Stimulated activated CD4-positive, alpha-beta T cell treated with anti-CD3 and anti-CD28 coated beads, TNF-alpha, amount 100 ng/mL, for 4 hours (primary cell): ENCODE measurements at places on chromosomes 4 and X.

GRCh38 chrX:98380106-98380505, 1496.4 kb downstream of the RPA4 start:
- no peak for DNase-seq

GRCh38 chrX:101668143-101668542, 8.5 kb upstream of the ARMCX2 start:
- DNase-seq = no peak

- DNase-seq = no peak
Observed at GRCh38 chrX:1389993-1390285, 2.0 kb downstream of the SLC25A6 start.

DNA sequence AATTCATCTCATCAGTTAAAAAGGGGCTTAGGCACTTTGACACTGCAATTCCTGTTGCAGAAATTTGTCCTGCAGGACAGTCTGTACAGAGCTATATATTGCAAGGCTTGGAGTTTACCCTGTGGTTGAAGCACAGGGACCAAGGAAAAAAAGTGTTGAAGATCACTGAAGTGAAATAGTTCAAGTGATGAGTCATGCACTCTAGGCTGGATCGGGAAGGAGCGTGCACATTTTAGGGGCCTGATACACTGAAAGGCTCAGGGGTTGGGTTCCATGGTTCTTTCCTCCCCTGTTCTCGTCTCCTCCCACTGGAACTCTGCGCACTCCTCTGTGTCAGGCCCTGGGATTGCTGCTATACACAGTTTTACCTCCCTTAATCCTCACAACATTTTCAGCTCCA, 104.9 kb upstream of the ARMCX2 start:
- no peak for DNase-seq

GRCh38 chrX:150483356-150483985, 85.0 kb upstream of the MTM1 start:
- DNase-seq = no peak

GRCh38 chr4:42489095-42489494, 91.8 kb downstream of the SHISA3 start:
- DNase-seq = no peak

GRCh38 chr4:16524911-16525554, 298.8 kb upstream of the TAPT1 start:
- no peak for DNase-seq

- DNase-seq = no peak
Observed at GRCh38 chr4:43345323-43345925, 452.9 kb downstream of the GRXCR1 start.

- DNase-seq = no peak
Observed at GRCh38 chr4:177391953-177392352, 50.3 kb downstream of the AGA start.

DNA sequence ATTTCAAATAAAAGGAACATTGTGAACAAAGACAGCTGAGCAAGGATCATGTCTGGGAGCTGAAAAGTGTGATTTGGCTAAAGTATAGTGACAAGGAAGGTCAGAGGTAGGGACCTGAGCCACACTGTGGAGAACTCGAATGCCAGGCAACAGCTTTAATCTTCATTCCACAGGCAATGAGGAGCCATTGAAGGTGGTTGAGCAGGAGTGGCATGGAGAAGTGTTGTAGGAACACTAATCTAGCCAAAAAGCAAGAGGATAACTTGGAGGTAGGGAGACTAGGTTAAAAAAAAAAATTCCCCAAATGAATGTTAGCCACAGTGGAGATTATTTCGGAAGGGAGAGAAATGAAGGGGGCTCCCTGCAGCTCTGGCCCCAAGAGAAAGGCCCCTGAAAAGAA, 286.9 kb downstream of the BCOR start:
- DNase-seq = no peak

DNA sequence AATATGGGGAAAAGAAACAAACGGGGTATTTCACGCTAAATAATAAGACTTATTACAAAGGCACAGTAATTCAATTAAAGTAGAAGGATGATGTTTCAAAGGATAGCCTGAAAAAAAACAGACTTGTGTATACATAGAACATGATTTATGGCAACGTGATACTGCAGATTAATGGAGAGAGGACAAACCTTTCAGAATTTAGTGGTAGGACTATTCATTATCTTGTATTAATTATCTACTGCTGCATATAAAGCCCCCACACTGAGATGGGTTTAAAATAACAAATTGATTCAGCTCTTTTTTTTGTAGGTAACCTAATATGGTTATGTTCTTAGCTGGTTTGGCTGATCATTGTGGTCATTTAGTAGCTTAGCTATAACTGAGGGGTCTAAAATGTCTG, 1269.0 kb downstream of the FSTL5 start:
- no peak for DNase-seq

GRCh38 chr4:182225257-182225852, 17.8 kb upstream of the TENM3 start:
- no peak for DNase-seq

GRCh38 chr4:175971388-175972179, 94.1 kb upstream of the WDR17 start:
- no peak for DNase-seq

GRCh38 chrX:39705290-39705689, 392.5 kb downstream of the BCOR start:
- no peak for DNase-seq

- no peak for DNase-seq
Observed at GRCh38 chr4:181150191-181150590, 1093.0 kb upstream of the TENM3 start.

DNA sequence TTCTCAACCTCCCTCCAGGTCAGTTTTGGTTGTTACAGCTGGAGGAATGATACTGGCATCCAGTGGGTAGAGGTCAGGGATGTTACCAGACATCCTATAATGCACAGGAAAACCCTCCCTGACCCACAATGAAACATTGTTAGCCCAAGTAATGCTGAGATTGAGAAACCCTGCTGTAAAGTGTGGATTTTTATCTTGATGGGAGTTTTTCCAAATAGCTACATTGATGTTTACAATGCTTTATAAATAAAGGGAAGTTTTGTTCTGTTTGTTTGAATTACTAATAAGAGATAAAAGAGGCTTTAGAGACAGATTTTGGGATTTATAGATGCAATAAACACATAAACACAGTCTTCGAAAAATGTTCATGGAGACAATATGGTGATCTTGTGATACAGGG, 194.0 kb upstream of the NUDT6 start:
- DNase-seq = no peak

- DNase-seq = no peak
Observed at GRCh38 chr4:114057746-114058145, 78.3 kb upstream of the ARSJ start.

GRCh38 chrX:41265615-41266014, 68.3 kb upstream of the DDX3X start:
- DNase-seq = no peak

DNA sequence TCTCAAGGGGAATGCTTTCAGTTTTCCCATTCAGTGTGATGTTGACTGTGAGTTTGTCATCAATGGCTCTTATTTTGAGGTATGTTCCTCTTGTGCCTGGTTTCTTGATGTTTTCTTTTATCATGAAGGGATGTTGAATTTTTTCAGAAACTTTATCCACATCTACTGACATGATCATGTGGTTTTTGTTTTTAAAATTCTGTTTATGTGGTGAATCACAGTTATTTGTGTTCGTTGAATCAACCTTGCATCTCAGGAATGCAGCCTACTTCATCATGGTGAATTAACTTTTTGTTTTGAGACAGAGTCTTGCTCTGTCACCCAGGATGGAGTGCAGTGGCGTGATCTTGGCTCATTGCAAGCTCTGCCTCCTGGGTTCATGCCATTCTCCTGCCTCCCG, 263.1 kb upstream of the KLF3 start:
- no peak for DNase-seq

GRCh38 chr4:145326491-145326890, 146.1 kb upstream of the OTUD4 start:
- DNase-seq = no peak

DNA sequence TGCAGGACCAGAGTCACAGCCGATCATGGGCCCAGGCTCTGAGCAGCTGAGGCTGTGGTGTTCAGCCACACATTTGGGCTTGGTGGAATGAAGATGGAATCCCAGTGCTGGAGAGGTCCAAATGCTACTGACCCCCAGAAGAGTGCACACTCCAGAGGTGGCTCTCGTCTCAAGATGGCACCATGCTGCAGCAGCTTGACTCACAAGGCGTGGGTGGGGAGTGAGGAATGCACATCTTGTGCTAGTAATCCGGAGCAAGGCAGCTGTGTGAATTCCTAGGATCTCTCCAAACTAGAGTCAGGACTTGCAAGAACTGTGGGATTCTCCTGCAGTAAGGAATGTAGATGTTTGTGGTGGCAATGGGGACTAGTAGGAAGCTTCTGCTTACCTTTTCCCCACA, 28.7 kb downstream of the RAB28 start:
- DNase-seq = no peak

GRCh38 chr4:37132975-37133360, 111.6 kb upstream of the NWD2 start:
- no peak for DNase-seq

DNA sequence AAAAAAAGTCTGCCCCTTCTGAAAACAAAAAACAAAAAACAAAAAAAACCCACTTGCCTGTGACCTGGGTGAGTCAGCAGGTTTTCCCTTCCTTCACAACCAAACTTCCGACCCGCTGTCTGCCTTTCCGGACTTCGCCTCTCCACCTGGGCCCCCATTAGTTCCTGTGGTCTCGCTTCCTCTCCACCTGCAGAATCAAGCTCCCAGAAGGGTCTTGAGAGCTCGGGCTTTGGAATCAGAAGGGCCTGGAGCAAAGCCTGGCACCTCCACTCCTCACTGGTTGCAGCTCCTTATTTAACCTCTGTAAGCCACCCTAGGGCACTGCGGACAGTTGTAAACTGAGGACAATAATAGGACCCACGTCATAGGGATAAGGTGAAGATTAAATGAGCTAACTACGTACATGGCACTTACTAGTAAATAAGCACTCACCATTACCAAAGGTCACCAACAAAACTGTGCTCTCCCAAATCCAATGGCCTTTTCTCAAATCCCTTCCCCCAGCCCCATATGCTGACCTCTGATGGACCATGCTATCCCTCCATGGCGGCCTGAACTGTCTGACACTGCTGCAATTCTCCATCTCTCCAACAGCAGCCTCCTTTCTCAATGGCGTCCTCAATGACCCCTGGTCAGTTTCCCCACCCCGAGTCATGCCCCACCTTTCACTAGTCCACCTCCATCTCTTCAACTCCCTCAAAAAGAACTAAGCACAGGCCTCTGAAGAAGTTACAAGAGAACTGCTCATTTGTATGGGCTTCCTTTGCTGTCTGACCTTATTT, 64.2 kb downstream of the IRF2 start:
- DNase-seq = no peak

DNA sequence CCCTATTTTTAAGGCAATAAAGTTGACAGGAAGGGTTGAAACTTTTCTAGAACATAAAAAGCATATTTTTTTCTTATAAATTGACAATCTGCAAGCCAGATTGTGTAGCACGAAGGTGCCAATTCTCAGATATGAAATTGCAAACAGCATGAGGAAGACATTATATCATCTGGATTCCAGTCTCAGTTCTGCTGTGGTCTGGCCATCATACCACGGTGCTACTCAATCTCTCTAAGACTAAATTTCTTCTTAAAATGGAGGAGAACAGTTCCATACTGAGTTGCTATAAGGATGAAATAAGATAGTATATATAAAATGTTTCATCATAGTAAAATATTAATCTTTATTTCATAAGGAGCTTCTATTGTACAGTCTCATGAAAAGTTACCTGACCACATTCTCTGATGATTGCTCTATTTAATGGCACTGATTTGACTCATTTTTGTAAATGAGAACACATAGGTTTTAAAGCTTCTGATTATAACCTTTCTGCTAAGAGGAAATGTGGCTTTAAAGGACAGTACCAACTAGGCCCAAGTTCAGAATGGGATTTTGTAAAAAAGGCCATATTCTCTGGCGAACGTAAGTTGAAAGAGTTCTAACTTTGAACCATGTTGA, 127.9 kb downstream of the SHROOM3 start:
- DNase-seq = no peak

GRCh38 chr4:184740980-184741391, 7.1 kb upstream of the CENPU start:
- no peak for DNase-seq

GRCh38 chr4:20422398-20422797, 170.7 kb downstream of the SLIT2 start:
- DNase-seq = no peak

- DNase-seq = no peak
Observed at GRCh38 chrX:105191878-105192277, 28.6 kb downstream of the TEX13A start.

DNA sequence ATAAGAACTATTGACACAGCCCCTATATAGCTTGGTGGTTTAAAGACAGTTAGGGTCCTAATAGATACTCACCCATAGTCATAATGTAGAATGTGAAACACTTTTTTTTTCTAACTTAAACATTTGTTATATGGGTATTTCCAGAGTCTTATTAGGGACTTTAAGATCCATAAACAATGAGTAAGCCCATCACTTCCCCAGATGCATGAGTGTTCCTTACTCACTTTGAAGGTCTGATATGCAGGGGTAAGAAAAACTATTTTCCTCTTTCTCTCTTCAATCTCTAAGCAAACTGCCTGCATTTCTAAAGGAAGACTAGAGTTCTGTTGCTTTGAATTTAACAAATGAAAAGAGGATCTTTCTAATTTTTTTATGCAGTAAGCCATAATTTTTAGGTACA, 443.6 kb upstream of the PITX2 start:
- DNase-seq = no peak

- DNase-seq = no peak
Observed at GRCh38 chrX:110341189-110342035, 17.2 kb upstream of the RTL9 start.

GRCh38 chrX:43836435-43837184, 45.6 kb downstream of the MAOB start:
- no peak for DNase-seq

DNA sequence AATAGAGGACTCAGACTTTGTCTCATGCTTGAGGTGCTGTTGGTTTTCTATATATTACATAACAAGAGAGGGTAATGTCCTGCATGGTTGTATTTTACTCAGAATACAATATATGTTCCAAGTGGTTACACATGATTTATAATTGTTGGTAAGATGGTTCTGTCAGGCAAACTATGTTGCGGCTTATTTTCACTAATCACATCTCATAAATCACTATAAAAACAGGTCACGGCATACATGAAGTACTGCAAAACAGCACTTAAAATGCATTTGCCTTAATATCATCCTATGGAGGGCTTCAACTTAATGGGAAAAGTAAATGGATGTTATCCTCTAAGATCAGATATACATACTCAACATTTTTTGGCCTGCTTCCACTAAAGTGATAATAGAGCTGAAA, 246.0 kb upstream of the ARSJ start:
- DNase-seq = no peak

GRCh38 chr4:70734168-70734954, 12.6 kb downstream of the RUFY3 start:
- DNase-seq = no peak

DNA sequence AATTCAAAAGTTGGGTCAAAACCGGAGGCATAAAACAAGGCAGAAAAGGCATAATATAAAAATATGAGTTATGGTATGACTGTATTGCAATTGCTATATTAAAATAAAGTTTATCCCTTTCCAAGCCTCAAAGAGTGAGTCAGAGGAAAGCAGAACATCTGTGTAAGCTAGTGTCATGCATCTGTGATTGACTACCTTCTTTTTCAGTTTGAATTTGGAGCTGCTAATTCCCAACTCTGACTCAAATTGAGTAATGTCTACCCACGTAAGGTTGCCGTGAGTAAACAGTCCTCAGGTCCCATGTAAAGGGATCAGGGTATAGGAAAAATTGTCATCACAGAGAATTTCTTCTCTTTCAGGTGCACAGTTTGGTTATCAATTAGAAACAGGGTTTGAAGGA, 6.5 kb upstream of the SLITRK4 start:
- DNase-seq = no peak
